ENCODE measurements at places on chromosomes 7 and 10.

GRCh38 chr7:158235862-158236261, 351.8 kb downstream of the PTPRN2 start:
- no peak for DNase-seq

GRCh38 chr7:132941905-132942304, 140.0 kb downstream of the CHCHD3 start:
- no peak for DNase-seq

- DNase-seq, result no peak
Measured at GRCh38 chr7:11373546-11374142, 400.0 kb downstream of the PHF14 start.

DNA sequence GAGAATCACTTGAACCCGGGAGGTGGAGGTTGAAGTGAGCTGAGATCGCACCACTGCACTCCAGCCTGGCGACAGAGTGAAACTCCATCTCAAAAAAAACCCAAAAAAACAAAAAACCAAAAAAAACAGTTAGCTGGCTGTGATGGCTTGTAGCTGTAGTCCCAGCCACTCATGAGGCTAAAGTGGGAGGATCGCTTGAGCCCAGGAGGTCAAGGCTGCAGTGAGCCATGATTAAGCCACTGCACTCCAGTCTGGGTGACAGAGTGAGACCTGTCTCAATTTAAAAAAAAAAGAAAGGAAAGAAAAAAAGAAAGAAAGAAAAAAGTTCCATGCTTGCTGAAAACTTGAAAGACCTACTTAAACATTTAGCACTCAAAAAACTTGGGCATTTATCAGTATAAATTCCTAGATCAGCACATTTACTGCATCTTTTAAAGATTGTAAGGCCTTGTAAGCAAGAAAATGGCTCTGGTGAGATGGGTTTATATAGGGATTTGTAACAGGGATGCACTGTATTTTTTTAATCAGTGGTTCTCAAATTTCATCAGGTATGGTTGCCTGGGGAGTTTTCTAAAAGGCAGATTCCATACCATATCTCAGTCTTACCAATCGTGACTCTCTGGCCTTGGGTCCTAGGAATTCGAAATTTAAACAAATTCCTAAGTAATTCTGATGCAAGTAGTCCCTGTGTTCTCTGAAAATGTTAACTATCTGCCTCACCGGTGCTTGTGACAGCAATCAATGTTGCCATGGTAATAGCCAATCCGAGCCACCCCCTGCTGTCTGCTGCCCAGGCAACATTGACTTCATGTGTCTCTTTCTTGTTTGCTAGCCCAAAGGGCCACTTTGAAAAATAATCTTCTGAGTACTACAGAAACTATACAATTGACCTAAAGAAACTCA, 11.5 kb upstream of the NT5C2 start:
- no peak for DNase-seq

- DNase-seq, result no peak
Measured at GRCh38 chr7:107937531-107937930, 46.5 kb downstream of the DLD start.

GRCh38 chr7:25196132-25196896, 32.0 kb downstream of the NPVF start:
- DNase-seq, result no peak

GRCh38 chr10:115762029-115762428, 511.0 kb downstream of the GFRA1 start:
- DNase-seq, result no peak

DNA sequence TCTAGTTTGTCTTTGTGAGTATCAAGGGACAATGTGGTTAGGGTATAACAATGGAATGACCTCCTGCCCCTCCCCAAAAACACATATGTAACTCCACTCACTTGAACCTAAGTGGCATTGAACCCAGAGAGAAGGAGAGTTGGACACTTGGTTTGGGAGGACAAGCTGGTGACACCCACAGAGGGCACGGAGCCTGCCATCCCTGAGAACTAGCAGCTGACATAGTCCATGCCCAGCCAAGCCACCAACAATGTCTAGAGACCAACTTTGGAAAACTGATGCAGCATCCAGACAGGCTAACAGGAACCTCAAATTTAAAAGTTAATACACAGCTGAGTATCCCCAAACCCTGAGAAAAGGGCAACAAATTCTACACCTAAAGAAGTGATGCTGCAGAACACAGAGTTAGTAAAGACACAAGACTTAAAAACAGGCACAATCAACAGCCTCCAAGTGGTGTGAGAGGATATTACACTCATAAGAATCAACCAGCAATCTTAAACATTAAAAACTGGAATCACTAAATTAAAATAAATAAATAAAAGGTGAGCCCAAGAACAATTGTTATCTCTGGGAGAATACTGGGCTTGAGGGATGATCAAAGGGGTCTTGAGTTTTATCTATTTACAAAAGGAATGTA, 27.2 kb downstream of the NUDCD3 start:
- no peak for DNase-seq

DNA sequence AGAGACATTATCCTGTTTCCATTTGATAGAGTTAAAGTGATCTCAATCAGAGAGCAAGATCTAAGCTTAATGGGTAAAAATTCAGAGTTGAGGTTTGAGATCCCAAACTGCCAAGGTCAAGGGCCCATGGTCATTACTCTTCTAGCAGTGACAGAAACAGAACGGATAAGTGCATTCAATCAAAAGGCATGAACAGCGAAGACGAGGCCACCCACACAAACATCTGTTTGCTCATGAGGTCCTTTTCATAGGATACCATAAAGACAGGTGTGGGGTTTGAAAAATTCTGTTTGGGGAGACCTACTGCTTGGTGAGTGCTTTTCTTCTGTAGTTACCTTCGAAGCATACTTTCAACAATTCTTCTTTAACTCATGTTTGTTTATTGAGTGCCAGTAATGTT, 58.3 kb downstream of the SEMA3C start:
- no peak for DNase-seq

Measured in upper lobe of right lung (tissue), 1 donor.